ENCODE measurements at places on chromosomes 13 and 19.

DNA sequence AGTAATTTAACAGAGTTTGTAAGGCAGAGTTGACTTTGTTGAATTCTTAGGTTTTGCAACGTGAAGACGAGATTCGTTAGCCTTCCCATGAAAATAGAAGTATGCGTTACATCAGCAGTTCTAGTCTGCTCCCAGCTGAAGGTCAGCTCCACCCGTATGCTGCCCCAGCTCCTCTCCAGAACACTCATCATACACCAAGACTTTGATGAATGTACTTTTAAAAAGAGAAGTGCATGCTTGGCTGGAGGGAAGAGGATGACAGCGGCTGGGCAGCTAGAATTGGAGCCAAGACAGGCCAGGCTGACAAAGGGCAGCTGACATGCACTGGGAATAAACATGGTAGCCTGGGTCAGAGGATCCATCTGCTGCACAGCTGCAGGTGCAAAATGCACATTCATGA is 166.3 kb upstream of the ARGLU1 start:
- no peak for DNase-seq

- no peak for DNase-seq
Observed at GRCh38 chr13:51846756-51847155, 1.8 kb upstream of the TMEM272 start.

DNA sequence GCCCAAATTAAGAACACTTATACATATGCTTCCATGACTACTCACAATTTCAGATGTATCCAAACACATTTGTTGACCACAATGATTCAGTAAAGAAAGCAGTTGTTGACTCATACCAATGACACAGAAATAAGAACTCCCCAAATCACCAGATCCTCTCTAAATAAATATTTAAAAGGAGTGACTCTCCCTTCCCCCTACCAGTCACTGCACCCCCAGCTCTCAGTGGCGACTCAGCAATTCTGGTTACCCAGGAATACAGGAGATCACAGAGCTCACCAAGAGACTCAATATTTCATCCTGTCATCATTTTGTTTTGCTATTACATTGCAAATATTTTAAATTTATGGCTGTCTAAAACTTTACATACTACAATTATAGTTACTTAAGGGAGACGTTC is 131.5 kb downstream of the RGCC start:
- peak; percentile 46 for DNase-seq

GRCh38 chr13:114034481-114034891 is 60.6 kb upstream of the C13orf46 start:
- no peak for DNase-seq

DNA sequence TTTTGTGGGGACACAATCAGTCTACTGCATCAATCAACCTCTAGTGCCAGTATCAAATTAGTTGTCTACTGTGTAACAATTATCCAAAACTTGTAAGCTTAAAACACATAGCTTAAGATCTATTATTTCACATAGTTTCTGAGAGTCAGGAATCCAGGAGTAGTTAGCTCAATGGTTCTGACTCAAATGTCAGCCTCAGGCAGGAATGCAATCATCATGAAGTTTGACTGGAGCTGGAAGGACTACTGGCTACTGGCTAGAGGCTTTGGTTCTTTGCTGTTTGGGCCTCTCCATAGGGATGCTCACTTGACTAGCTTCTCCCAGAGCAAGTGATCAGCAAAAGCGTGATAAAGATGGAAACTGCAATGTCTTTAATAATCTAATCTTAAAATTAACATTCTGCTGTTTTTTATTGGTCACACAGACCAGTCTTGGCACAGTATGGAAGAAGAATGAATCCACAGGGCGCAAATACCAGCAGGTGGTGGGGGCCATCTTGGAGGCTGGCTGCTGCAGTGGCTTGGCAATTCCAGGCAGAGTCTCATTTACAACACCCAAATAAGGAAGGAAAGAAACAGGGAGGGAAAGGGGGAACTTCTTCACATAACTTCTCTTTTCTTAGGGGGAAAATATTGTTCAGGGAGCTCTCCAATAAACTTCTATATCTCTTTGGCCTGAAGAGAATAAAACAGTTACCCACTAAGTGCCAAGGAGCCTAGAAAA is 15.7 kb downstream of the CAB39L start:
- DNase-seq = no peak

GRCh38 chr13:45859705-45860104 is 8.2 kb upstream of the SIAH3 start:
- DNase-seq = no peak

DNA sequence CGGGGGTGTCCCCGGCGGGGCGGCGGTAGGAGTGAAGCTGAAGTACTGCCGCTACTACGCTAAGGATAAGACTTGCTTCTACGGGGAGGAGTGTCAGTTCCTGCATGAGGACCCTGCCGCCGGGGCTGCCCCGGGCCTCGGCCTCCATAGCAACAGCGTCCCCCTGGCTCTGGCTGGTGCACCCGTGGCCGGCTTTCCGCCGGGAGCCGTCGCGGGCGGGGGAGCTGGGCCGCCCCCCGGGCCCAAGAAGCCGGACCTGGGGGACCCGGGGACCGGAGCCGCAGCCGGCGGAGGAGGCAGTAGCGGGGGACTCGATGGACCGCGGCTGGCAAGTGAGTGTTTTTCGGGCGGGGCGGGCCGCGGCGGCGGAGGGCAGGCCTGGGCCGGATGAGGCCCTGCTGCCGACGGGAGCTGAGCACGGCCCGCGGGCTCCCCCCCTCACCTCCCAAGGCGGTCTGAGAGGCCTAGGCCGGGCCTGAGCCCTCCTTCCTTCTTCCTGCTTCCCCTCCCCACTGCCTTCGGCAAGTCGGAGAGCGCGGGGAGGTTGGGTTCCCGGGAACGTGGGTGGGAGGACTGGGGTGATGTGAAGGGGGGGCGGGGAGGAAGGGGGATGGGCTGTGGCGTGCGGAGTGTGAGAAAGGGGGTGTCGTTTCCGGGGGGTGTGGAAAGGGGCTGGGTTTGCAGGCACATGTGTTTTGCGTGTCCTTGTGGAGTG is 568 bp downstream of the PAN3 start:
- peak; percentile 90 for DNase-seq

- peak; percentile 9 for DNase-seq
Observed at GRCh38 chr13:93309886-93310523, 83.4 kb downstream of the GPC6 start.

DNA sequence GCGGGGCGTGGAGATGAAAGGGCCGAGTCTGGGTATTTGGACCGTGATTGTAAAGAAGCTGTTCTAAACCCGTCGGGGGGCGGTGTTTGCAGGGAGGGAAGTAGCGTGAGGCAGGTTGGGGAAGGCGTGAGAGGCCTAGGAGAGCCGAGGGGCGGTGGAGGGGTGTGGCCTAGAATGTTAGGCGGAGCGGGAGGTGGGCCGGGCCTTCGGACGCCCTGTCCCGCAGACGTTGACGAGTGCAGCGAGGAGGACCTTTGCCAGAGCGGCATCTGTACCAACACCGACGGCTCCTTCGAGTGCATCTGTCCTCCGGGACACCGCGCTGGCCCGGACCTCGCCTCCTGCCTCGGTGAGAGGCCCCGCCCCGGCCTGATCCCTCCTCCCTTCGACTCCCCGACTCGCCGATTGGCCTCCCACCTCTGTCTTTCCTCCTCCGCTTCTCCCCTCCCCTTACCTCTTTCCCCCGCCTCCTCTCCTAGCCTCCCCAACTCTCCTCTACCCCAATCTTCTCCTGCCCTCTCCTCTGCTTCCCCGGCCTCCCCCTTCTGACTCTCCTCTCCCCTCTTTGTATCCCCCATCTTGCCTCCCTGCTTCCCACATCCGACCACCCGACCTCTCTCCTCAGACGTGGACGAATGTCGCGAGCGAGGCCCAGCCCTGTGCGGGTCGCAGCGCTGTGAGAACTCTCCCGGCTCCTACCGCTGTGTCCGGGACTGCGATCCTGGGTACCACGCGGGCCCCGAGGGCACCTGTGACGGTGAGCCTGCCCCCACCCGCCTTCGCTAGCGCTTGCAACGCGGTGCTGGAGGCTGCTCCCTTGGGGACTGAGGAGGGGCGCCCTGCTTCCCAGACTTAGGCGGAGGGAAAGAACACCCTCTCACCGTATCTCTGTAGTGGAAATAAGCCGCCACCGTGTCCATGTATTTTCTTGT is 12.8 kb downstream of the LTBP4 start:
- peak; percentile 98 for DNase-seq

- DNase-seq = peak; percentile 60
Observed at GRCh38 chr19:46825731-46826055, 25.0 kb downstream of the AP2S1 start.

DNA sequence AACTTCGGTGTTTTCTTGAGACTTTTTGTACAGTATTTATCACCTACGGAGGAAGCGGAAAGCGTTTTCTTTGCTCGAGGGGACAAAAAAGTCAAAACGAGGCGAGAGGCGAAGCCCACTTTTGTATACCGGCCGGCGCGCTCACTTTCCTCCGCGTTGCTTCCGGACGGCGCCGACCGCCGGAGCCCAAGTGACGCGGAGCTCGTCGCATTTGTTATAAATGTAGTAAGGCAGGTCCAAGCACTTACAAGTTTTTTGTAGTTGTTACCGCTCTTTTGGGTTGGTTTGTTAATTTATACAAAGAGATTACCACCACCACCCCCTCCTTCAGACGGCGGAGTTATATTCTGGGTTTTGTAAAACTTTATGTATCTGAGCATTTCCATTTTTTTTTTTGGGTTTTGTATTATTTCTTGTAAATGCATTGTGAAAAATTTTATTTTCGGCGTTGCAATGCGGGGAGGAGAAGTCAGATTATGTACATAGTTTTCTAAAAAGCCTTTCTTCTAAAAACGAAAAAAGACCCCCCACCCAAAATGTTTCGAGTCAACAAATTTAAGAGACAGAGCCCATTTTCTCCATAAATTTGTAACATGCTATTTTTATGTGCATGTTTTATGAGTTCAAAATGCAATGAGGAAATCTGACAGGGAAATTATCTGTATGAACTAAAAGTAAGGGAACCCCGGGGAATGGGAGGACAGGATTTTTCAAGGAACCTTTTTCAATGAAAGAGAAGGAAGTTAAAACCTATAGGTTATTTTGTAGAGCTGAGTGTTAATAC is 2.3 kb downstream of the SOX1 start:
- no peak for DNase-seq

DNA sequence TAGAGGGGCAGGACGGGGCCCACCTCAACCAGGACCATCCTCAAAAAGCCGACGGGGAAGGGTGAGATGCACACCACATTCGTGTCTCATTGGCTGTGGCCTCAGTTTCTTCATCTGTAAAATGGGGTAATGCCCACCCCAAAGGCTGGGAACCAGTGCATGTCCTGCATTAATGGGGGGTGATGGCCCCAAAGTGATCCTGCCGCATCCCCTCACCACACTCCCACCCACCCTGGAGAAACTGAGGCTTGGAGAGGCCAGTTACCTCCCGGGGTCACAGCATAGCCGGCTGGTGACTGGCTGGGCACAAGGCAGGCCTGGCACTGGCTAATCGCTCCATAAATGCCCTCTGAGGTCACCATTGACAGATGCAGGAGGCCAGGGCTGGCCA is 640 bp upstream of the MIDN start:
- no peak for DNase-seq

- no peak for DNase-seq
Observed at GRCh38 chr13:94218537-94218936, 260.9 kb downstream of the DCT start.

DNA sequence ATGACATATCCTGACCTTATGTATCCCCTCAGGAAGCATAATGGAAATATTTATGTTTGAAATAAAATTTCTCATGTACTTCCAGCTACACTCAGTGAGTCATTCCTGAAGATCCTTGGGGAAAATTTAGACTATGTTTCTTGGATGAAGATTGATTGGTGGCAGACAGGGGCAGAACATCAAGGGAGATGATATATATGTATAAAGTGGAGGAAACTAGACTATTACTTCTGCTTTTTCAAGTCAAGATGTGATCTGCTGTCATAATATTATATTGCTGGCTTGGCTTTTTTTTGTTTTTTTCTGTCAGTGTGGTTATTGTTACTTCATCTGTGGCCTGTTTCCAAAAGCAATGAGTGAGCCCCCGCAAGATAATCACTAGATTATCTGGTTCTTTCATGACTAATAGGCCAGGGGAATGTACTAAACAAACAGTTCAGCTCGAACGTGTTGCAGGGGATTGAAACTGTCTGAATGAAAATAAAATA is 87.2 kb upstream of the TNFSF11 start:
- DNase-seq = no peak

DNA sequence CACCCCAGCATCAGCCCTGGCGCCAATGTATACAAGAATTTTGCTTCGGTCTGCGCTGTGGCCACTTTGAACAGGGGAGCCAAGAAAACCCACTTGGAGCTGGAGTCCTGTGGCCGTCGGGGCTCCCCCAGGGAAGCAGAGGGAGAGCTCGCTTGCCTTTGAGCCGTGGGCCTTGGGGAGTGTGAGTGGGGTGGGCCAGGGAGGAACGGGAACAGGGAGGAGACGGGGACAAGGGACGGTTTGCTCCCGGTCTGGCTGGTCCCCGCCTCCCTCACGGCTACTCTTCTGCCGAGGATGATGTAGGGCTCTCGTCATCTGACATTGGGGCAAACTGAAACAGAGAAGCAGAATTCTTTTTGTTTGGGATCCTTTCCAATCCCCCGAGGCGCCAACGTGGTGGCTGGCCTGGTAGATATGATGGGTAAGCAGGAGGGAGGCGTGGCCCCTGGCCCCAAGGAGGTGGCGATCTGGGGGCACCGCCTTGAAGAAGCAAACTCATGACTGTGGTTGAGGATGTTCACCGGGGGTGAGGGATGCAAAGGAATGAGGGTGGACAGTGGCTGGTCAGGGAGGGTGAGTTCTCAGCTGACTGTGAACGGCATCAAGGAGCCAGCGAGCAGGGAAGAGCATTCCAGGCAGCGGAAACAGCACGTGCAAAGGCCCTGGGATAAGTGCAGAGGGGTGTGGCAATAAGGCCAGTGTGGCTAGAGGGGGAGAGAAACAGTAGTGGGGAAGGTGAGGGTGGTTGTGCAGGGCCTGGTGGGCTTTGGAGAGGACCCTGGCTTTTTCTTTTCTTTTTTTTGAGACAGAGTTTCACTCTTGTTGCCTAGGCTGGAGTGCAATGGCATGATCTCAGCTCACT is 10.9 kb upstream of the SPC24 start:
- DNase-seq = no peak

GRCh38 chr19:11821474-11822109 is 7.5 kb downstream of the ZNF440 start:
- no peak for DNase-seq

GRCh38 chr19:48687776-48688175 is 8.0 kb upstream of the FUT2 start:
- no peak for DNase-seq

DNA sequence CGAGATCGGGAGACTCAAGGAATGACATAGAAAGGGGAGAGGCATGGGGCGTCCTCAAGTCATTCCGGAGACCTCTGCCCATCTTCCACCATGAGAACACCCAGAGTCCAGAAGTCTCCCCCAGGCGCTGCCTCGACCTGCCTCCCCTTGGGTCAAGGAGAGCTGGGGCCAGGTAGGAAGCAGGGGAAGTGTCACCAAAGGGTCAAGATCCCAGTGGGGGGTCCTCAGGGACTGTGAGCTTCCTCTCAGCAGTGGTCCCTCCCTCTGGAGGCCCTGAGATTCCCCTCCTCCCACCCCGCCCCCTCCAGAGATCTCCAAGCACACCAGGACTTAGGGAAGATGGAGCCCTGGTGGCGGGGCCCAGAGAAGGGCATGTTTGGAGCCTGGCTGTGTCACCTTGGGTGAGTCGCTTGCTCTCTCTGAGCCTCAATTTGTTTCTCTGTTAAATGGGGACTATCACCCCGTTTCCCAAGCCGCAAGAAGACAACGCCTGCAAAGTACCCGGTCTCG is 919 bp downstream of the DACT3 start:
- DNase-seq = peak; percentile 42

GRCh38 chr13:29049524-29049923 is 229.4 kb downstream of the MTUS2 start:
- no peak for DNase-seq

GRCh38 chr19:1456121-1456900 is 6.4 kb downstream of the APC2 start:
- no peak for DNase-seq
